ENCODE measurements at places on chromosomes 3 and 15. TPM values are rescaled to one million over a fixed set of nuclear protein-coding genes. Genes with fewer than 3 reads are reported as not detected.

- DNase-seq: no peak
Observed at GRCh38 chr3:144652573-144652972, 681.0 kb downstream of the DIPK2A start.

DNA sequence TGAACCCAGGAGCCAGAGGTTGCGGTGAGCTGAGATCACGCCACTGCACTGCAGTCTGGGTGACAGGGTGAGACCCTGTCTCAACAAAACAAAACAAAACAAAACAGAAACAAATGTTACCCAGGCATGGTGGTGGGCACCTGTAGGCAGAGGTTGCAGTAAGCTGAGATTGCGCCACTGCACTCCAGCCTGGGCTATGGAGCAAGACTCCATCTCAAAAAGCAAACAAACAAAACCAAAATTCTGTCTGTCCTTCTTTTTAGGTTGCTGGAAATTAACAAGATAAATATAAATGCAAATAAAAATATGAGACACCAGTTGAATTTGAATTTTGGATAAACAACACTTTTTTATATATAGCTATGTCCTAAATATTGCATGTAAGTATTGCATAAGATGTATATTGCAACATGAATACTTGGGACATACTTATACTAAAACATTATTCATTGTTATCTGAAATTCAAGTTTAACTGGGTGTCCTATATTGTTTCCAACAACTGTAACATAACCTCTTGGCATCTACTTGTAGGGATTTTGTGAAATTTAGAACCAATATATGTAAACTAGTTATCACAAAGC is 4.7 kb upstream of the CEP97 start:
- no peak for DNase-seq

DNA sequence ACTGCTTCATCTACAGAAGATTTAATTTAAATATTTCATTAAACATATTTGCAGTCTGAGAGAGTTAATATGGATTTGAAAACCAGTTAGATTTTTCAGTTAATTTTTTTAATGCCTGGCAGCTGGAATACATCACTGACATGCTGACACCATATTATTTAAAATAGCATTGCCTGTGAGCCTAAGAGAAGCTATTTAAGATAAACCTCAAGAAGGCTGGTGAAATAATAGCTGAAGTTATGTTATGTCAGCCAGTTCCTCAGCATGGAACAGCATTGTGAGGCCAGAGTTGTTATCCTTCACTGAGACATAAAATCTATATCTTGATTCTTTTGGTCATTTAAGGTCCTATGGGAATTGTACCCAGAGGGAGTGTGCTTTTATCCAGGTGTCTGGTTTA is 705.2 kb downstream of the NAALADL2 start:
- no peak for DNase-seq

DNA sequence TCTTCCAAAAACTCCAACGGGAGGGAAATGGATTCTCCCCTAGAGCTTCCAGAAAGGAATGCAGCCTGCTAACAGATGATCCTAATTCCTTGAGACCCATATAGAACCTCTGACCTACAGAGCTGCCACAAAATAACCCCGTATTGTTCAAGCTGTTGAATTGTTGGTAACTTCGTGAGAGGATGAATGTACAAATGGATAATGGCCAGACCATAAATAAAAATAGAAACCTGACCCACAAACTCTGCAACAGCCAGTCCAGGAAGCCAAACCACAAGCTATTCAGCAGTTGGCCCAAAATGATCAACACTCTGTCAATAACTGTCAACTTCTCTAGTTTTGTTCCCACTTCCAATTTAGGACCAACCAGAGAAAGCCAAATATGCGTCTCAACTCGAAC is 414.0 kb upstream of the ZNF717 start:
- no peak for DNase-seq

DNA sequence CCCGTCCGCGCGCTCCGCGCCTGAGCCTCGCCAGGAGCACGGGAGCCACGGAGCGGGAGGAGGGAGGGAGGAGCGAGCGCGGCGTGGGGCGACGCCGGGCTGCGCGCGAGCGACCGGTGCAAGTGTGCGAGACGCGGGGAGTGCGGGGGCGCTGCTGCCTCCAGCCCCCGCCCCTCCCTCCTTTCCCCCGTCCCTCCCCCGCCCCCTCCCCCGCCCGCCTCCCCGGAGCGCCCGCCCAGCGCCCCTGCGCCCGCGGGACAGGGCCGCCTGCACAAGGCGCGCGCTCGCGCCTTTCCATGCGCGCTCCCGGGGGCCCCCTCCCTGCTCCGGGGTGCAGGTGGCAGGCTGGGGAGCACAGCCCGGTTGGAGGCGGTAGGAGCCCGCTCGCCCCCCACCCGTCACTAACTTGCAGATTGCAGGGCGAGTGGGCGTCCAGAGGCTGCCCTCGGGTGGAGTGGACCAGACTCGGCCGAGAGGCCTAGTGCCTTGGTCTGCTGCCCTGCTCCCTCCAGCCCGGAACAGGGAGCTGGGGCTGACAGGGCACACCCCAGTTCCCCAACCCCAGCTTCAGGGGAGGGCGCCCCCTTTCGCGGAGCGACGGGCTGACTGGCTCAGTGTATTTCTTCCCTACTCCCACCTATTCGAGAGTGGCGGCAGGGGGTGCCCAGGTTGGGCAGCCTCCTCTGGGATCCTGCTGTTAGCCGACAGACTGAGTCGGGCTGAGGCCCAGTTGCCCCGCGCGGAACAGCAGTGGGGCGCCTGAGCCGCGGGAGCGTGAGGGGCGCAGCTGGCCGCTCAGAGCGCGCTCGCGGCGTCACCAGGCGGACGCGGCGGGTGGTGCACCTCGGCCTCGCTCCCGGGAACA is at the start of gene WNT7A:
WNT7A (minus strand) TSS at position 126 of the 865 bp plus-strand sequence. CDS start 255 bp downstream, outside the sequence.
- peak; percentile 27 for DNase-seq

GRCh38 chr3:49805367-49805782 is 2.3 kb downstream of the INKA1 start:
- DNase-seq: peak; percentile 77

DNA sequence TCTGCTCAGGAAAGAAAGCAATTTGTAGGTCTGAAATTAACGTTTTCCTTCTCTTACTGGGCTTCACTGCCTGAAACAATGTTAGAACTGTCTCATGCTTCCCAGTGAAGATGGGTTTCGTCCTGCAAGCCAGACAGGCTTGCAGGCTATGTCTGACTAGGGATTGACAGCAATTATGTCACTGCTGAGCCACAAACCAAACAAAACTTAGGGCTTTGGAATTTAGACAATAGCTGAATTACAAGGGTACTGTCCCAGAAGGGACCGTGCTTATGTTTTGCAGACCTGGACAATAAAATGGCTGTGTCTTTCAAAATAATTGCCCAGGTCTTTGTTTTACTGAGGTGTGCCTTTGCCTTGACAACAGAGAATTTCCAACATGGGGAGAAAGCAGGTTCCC is 46.3 kb upstream of the CCDC80 start:
- no peak for DNase-seq

GRCh38 chr3:179715582-179715981 is 62.7 kb downstream of the USP13 start:
- DNase-seq: no peak

DNA sequence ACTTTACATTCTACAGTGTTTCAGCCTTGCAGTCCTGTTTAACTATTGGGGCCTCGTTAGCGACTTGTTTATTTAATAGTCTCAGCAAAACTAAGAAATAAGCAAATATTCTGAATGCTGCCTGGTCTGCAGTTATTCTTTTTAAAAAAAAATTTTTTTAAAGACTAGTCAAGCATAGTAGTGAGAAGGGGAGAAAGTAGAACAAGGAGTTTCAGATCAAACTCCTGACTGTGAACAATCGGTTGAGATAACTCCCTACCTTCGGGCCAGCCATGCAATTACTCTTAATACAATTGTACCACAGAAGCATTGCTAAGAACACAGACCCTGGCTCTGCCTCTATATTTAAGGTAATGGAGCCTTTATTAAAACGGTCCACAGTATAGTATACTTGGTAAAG is 5.8 kb upstream of the DUT start:
- no peak for DNase-seq

- no peak for DNase-seq
Observed at GRCh38 chr3:112815981-112816380, 30.7 kb downstream of the CD200R1L start.

DNA sequence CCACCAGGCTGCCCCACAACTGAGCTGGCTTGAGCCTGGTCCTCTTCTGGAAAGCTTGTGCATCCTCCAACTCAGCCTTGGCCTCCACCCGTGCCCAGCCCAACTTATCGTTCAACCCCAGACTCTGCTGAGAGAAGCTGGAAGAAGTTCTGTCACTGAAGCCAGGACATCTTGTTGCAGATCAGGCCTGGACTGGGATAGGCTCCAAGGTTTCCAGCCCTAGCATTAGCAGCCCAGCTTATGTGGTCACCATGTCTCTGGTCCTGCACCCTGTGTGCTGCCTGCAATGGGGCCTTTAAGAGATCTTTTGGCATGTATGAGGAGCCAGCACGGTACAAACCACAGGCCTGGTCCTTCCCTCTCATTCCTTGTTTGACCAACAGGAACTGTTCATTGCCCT is 15.2 kb upstream of the CAMP start:
- no peak for DNase-seq

DNA sequence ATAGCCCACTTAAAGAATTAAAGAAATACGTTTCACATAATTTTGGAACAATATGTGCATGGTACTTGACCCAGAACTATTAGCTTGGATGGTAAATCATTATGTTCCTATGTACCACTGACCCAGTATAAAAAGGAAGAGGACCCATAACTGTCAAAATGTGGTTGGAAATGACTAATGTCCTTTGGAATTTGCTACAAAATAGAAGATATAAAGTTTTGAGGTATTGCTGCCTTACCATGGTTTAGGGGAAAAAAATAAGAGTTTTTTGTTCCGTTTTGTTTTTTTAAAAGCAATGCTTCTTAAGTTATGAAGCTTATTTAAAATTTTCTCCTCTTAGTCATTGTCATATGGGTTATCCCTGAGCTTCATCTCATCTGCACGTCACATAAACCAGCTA is 15.8 kb upstream of the TFDP2 start:
- DNase-seq: no peak

GRCh38 chr3:186366206-186366605 is 4.2 kb upstream of the DGKG start:
- no peak for DNase-seq

DNA sequence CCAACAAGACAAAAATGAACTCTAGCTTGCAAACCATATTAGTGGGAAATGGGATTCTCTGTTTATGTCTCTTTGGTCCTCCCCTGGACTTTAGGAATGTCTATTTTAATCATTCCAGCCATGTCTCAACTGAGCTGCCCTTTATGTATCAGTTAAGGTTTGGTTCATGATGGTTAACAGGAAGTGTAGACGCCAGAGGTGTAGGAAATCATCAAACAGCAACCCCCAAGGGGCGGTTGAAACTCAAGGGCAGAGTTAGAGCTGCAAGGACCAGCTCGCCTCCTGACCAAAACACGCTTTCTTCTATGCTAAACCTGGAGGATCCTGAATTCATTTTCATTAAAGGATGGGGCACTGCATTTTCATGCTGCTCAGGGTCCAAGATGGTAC is 53.7 kb upstream of the HEG1 start:
- DNase-seq: no peak

DNA sequence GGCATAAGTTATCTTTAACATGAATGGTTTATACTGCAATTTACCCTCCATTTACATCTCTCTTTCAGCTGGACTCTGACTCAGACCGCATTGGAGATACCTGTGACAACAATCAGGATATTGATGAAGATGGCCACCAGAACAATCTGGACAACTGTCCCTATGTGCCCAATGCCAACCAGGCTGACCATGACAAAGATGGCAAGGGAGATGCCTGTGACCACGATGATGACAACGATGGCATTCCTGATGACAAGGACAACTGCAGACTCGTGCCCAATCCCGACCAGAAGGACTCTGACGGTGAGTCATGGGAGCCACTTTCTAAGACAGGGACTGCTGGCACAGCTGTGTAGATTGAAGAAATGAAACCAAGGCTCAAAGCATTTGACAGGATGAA is 11.6 kb downstream of the THBS1 start:
- DNase-seq: no peak

GRCh38 chr3:5295191-5295690 is 107.7 kb downstream of the EDEM1 start:
- no peak for DNase-seq

DNA sequence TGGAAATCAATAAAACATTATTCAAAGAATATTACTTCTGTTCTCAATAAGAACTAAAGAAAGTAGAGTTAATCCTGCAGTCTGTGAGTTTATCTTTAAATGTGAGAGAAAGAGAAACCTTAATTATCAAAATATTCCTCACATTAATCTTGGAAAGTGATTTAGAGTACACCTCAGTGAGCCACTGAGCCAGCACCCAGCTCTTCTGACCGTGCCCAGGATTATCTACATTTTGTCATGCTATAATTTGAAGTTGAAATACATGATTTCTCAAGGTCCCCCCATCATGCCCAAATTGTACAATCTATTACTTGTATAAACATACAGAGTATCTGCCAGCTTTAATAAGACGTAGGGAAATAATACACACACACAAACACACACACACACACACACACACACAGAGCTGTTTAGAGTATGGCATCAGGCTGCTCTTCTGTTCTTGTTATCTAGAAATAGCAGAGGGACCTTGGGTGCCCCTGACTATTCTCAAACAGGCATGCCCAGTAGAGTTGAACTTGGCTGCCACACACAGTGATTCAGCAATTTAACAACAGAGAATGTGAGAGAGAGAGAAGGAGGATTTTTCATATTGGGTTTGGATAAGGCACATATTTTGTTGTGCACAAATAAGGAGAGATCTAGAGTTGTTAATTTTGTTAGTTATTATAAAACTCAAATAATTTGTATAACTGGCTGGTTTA is 74.4 kb downstream of the P2RY1 start:
- DNase-seq: peak; percentile 36

- no peak for DNase-seq
Observed at GRCh38 chr3:170714122-170714521, 128.2 kb upstream of the SLC7A14 start.

- no peak for DNase-seq
Observed at GRCh38 chr15:25089577-25089976, 134.8 kb downstream of the SNRPN start.

DNA sequence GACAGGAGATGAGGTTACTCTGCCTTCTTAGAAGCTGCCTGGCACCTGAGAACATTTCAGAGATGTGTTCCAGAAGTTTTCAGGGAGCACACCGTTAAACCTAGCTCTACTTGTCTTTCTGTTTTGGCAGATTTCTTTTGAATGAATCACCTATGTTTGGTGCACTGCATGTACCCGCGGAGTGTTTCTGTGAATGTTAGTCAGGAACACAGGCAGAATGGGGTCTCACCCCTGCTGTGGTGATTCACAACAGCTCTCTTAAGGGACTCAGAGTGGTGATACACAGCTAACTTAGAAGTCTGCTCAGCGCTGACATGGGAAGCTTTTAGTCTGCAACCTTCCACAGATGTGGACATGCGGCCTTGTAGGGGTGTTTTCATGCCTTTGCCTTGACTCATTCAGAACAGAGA is 24.0 kb downstream of the TSEN2 start:
- DNase-seq: no peak

GRCh38 chr15:93052090-93052879 is 36.7 kb downstream of the RGMA start:
- no peak for DNase-seq

The GOLGA6A gene
- 24.6 TPM for polyA plus RNA-seq

The ZKSCAN7 gene
- 11.5 TPM for polyA plus RNA-seq

The PLIN1 gene
- 13.5 TPM for polyA plus RNA-seq

The SIDT1 gene
- 5.0 TPM for polyA plus RNA-seq

The STRIT1 gene
- polyA plus RNA-seq: 2.5 TPM

The ENTPD3 gene
- 0.57 TPM for polyA plus RNA-seq
